DMS153 (cell line): ENCODE measurements at places on chromosomes 3 and 15.

GRCh38 chr15:88704791-88705768 is 66.3 kb downstream of the ISG20 start:
- no peak for DNase-seq

GRCh38 chr3:98782824-98783500 is 19.8 kb downstream of the ST3GAL6 start:
- no peak for DNase-seq

GRCh38 chr3:195800240-195800639 is 11.5 kb downstream of the MUC4 start:
- DNase-seq, result no peak

- no peak for DNase-seq
These were observed 101.9 kb upstream of the CACNA2D3 start for GRCh38 chr3:54020436-54020835.

GRCh38 chr15:101482526-101483371 is 6.8 kb downstream of the PCSK6 start:
- no peak for DNase-seq

- DNase-seq, result no peak
These were observed 20.3 kb upstream of the CCNL1 start for GRCh38 chr3:157180262-157180661.

DNA sequence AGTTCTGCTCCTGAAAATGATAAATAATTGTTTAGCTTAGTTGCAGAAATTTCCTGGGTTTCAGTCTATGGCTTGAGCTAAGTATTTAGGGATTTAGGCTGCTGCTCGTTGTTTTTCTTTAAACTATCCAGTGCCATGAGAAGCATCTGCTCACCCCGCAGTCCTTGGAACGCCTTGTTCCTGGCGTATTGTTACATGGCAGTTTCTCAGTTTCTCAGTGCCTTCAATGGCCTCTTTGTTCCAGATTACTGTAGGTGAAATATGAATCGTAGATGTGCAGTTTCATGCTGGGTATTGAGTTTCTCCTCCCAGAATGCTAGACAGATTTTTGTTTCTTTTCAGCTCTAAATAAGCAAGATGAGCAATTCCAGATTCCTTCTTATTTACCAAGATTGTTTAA is 269.5 kb upstream of the GBE1 start:
- no peak for DNase-seq

DNA sequence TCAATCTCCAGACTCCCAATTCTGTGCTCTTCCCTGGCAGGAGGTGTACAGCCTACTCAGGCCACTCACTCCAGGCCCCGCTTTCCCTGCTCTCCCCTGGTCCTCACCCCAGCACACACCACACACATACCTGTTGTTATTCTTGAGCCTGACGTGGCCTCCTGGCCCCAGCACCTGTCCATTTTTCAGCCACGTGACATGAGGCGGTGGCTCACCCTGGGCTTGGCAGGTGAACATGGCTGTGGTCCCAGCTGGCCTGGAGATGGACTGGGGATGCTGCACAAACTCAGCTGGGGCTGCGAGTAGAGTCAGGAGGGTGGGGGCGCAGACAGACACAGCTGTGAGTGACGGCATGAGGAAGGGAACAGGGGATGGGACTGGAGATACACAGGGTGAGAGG is 27.3 kb downstream of the RNU5B-1 start:
- DNase-seq, result no peak

- DNase-seq, result peak; percentile 48
These were observed 101.2 kb upstream of the ETV5 start for GRCh38 chr3:186209810-186210752.

DNA sequence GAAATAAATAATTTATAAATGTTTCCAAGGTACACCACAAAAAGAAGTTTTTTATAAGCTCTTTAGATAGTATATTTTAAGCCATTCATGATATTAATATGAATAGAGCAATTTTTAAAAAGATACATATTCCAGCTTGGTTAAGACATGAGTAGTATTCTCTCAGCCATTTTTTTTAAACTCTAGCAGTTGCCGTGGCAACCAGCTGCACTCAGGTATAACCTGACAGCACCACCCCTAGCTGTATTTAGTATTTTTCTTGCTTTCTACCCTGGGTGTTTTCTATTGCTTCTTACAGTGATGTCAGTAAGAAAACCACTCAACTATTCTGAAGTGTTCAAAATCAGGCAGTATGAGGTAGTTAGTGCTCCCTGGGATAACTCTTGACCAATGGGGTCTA is 496.3 kb upstream of the CNTN3 start:
- no peak for DNase-seq

DNA sequence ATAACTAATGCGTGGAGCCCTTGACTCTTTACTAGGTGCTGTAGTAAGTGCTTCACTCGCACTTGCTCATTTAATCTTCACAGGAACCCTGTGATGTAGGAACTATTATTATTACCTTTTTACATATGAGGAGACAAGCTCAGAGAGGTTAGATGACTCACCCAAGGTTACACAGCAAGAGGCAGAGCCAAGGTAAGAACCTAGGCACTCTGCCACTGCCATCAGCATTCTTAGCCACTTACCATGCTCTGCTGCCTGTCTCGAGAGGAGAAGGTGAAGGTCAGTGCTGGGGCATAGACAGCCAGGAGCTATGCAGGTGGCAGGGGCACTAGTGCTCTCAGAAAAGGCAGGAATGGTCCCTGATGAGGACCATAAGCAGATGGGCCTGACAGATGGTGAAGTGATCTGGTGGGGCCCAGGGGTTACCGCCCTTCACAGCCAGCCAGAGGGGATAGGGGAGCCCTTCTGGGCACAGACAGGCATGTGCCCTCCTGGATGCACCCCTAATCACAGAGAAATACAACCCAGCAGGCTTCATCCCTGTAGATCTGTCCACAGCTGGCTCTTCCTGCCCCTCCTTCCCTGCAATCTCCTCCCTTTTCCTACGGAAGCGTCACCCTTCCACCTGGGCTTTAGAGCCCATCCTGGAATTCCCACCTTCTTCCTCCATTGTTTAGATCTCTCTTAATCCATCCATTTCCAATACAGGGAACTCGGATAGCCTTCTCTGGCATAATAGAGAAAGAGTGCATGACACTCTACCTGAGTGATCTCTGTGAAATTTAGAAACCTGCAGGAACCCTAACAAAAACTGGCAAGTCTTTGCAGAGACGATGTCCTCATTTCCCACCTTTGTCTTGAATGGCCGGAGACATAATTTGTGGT is 26.9 kb downstream of the ABTB1 start:
- no peak for DNase-seq
